ENCODE measurements at places on chromosomes 6 and 20. TPM values are rescaled to one million over a fixed set of nuclear protein-coding genes. Genes with fewer than 3 reads are reported as not detected.

- no peak for DNase-seq
These were observed 249.2 kb upstream of the RREB1 start for GRCh38 chr6:6858533-6858982.

DNA sequence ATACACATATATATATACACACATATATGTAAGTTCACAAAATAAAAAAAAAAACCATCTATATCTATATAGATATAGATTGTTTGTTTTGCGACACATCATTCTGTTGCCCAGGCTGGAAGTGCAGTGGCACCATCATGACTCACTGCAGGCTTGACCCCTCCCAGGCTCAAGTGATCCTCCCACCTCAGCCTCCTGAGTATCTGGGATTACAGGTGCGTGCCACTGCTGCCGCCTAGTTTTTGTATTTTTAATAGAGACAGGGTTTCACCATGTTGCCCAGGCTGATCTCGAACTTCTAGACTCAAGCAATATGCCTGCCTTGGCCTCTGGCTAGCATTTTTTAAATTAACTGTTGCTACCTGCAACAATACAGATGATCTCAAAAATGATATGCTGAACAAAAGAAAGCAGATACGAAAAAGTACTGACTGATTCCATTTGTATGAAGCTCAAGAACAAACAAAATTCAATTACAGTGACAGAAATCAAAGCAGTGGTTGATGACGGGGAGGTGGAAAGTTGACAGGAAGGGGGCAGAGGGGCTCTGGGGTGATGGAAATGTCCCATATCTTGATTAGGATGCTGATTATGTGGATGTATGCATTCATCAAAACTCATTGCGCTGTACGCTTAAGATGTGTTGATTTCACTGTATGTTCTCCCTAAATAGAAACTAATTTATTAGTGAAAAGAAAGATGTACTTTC lies 49.6 kb downstream of the ATXN1 start:
- peak; percentile 21 for DNase-seq

GRCh38 chr6:5422321-5422915 lies 161.1 kb downstream of the FARS2 start:
- DNase-seq = peak; percentile 41

DNA sequence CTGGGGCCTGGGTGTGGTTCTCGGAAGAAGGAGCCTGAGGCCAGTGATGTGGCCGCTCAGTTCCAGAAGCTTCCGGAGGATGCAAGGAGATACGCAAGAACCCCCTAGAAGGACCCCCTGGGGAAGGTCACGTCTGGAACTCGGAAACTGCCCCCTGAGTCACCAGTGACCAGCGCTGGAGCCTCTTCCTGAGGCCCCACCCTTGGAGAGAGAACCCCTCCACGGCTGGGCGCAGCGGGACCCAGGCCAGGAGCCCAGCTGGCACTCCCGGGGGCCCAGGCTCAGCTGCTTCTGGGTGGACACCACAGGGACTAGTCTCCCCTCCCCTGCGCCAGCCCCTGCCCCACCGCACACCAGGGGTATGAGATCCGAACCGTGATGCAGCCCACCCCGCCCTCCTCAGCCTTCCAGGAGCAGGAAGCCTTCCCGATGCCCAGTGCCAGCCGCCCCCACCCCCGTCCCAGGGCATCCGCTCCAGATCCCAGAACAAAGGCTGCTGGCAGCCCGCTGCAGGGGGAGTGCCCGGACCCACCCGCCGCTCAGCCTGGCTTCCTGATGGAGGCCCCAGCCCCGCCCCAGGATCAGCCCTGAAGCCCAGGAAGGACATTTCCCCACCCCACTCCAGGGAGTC lies 7.5 kb downstream of the LAMA5 start:
- DNase-seq = no peak

DNA sequence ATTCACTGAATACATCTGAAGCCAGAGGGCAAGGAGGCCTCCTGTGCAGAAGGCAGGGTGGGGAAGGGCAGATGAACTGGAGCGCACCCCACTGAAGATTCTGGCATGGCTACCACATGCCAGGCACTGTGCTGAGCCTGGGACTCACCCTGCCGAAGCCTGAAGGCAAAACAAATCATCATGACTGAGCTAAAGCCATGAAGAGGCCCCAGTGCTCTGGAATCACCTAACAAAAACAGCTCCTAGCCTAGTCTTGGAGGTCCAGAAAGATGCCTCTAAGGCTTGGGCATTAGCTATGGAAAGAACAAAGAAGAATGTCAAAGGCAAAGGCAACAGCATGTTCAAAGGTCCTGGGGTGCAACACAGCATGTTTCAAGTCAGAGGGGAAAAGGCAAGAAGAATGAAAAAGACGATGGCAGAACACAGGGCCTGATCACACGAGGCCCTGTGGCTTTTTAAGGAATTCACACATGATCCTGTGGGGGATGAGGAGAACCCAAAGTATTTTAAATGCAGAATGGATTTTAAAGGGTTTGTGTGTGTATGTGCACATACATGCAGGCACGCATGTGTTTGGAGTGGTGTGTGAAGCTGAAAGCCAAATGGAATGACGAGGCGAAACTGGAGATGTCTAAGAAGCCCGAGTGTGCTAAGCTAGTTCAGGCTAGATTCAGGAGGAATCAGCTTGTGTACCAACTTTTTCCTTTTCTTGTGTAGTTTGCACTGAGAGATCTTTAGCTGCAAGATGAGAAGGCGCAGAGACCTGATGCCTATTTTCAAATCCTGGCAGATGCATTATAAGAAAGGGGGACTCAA lies 261.4 kb downstream of the ZNF217 start:
- no peak for DNase-seq

DNA sequence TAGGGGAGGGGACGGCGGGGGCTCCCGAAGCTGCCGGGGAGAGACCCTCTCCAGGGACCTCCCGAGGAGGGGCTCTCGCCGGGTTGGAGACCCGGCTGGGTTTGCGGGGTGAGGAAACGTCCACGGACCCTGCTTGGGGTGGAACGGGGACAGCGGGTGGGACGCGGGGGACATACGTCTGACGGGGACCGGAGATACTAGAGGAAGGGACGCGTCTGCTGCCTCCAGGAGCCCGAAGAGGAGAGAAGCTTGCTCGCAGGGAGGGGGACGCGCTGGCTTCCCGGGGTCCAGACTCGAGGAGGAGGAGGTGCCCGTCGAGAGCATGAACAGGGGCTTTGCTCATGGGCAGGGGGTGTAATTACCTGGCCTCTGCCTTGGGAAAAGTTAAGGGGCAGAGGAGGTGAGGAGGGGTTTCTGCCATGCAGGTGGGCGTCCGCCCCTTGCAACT lies 593 bp downstream of the DNMT3B start:
- DNase-seq = peak; percentile 22

DNA sequence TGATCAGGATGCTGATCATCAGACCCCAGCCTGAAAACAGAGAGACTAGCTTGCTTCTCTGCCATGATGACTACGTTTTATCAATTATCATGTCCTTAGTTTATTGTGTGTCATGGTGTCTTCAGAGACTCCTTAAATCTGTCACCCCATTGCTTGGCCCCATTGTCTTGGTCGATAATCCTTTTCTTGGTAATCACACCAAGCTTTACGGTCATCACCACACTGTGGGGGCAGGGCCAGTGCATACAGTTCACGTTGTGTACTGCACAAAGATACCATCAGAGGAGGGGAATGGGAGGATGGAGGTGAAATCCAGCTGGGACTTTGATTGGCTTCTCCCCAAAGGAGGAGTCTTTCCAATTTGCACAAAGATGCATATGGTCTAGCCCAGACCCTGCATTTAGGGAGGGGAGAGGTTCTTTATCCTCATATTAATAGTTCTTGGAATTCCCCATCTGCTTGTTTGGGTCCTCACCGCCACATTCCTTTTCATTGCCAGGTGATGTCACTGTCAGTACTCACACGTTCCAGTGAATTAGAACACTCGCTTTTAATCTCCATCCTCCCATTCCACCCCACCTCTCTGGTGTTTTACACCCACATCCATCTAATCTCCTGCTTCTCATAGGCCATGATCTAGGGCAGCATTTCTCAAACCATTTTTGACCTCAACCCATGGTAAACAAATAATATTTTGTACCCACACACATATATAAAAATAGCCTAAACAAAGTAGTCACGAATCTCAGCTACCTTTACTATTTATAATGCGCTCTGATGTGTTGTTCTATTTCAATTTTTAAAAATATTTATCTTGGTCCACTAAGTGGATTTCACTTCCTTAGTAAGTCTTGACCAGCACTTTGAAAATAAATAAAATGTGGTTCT lies 5.7 kb downstream of the ETV7 start:
- no peak for DNase-seq

- DNase-seq = no peak
These were observed 86.2 kb downstream of the ANKRD60 start for GRCh38 chr20:58141971-58142842.

DNA sequence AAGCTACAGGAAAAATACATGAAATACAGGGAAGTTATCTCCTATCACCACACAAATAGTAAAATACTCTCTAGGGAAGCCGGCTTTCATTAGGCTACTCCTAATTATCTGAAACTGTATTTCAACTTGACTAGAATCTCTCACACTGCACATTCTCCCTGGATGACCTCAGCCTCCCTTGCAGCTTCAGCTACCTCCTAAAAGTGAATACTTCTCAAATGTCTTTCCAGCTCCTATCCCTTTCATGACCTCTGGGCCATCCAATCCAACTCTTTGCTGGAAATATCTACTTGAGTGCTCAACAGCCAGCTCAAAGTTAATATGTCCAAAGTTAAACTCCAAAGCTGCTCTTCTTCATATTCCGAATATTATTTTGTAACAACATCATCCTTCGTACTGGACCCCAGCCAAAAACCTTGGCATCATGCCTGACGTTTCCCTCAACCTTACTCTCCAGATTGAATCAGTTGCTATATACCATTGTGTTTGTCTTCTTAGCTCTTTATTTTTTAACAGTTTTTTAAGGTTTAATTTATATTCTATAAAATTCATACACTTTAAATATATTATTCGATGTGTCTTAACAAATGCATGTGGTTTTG lies 29.4 kb upstream of the KIF6 start:
- DNase-seq = no peak

DNA sequence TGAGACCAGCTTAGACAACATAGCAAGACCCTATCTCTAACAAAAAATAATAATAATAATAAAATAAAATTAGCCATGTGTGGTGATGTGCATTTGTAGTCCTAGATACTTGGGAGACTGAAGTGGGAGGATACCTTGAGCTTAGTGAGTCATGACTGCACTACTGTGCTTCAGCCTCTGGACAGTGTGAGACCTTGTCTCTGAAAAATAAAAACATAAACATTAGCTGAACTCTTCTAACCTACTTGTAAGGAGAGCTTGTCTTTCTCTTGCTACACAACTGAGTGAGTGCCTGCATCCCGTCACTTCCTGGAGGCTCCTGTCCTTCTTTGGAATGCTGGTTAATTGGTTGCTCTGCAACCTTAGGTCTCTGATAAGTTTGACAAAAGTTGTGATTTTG lies 5.1 kb upstream of the DBNDD2 start:
- DNase-seq = no peak

GRCh38 chr6:18663011-18663410 lies 275.9 kb downstream of the RNF144B start:
- no peak for DNase-seq

GRCh38 chr6:20861481-20861880 lies 327.2 kb downstream of the CDKAL1 start:
- no peak for DNase-seq

DNA sequence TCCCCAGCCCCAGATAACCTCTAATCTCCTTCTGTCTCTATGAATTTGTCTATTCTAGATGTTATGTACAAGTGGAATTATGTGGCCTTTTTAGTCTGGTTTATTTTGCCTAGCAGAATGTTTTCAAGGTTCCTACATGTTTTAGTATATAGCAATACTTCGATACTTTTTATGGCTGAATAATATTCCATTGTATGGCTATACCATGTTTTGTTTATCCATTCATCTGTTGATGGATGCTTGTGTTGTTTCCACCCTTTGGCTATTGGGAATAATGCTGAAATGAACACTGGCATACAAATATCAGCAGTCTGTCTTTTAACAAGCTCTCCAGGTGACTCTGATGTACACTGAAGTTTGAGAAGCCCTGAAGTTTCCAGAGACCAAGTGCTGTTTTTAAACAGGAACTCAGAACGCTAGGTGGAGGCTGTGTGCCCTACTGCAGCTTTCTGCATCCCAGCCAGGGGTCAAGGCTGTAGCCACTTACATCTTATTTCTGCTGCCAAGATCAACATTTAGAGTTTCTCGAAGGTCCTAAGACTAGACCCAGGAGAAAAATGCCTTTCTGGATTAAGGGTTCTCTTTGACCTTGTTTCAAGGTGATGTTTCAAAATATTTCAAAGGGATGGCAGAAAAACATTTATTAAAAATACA lies 123.0 kb downstream of the SOBP start:
- no peak for DNase-seq

DNA sequence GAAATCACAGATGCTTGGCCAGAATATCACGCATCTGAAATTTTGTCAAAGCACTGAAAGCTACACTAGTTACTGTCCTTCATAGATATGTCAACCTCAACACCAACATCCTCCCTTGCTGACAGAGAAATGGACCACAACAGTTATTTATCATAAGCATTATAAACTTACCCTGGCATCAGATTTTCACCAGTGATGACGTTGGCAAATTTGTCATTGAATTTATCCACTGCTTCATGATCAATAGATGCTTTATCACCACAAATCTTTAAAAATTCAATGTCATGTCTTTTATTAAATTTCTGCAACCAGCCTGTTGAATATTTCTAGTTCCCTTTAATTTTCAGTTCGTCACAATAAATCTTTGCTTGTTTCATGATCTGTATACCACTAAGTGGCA lies 205.7 kb downstream of the GJA1 start:
- DNase-seq = no peak

- no peak for DNase-seq
These were observed 287.8 kb downstream of the CDH4 start for GRCh38 chr20:61539706-61540360.

Gene CRISP2
- total RNA-seq = not detected

Gene FRK
- total RNA-seq = not detected

Gene EDN1
- total RNA-seq = 0.24 TPM

Gene ZNF831
- 5.1 TPM for total RNA-seq

Measured in activated naive CD4-positive, alpha-beta T cell treated with anti-CD3 and anti-CD28 coated beads for 36 hours (primary cell).